ENCODE measurements at places on chromosomes 3 and 15.
A peak's percentile ranks its signal among the peaks of the same experiment; 100 is the strongest.

- DNase-seq = no peak
Measured at GRCh38 chr3:29760226-29760685, 479.4 kb downstream of the RBMS3 start.

GRCh38 chr3:3847994-3848922 lies 49.0 kb downstream of the LRRN1 start:
- no peak for DNase-seq

DNA sequence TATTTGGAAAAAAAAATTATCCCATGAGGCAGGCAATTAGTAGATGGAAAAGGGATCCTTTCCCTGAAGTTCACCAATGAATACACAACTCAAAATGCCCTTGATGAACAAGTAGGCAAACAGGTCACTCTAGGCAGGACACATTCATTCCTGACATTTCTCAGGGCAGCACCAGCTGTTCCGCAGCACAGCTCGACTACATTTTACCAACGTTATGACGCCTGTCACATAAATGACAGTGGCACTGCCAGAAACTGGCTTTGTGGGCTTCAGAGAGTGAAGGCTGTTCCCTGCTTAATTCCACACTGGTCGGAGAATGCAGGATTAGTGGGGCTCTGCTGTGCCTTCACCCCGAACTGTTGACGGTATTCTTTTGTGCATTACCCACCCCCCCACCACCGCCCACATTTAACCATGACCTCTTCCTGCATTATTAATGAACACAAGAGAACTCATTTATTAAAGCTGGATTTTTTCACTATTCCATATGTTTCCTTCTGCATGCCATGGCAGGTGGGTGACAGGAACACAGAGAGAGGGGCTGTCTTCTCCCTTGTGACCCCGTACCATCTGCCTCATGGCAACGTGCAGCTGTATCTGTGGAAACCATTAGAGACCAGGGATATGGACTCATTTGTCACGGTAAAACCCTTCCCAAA lies 197.6 kb downstream of the PDZRN3 start:
- DNase-seq = no peak

DNA sequence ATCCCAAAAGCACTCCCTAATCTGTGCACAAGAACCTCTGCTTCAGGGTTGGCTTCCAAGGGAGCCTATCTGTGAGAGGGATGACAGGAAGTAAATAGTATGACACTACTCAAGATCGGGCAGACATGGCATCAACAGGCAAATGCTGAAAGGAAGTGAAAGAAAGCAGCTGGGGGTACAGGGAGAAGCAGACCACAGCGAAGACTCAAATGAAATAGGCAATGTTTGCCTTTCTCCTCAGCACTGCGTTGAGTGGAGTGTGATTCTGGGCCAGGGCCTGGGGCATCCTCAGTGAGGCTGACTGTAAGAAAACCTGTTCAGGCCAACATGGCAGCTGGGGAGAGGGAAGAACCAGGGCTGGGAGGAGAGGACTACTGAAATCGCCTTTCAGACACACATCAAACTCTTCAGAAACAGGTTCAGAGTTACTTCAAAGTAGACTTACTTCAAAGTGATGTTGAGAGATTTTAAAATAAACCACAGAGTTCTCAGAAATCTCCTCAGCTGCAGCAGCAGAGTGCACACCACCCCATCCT lies 96.6 kb downstream of the SLC9A9 start:
- DNase-seq = peak; percentile 15

DNA sequence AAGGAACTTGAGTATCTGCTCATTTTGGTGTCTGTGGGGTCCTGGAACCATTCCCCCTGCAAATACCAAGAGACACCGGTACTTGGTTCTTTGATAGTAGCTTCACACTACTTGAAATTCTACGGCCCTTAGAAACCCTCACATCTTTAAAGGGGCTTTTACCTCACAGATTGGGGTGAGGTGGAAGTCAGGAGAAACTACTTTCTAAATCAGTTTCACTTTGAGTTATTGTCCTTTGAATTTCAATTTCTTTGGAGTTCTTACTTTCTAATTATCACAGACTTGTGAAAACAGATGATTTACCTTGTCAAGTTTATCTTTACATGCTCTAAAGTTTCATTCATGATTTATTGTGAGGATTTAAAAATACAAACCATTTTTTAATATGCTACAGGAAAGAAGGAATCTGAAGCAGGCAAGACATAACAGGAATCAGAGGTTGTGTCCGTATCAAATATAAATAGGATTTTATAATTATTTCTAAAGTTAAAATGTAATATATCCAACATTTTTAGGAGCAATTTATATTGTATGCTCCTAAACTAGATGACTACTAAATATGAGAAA lies 98.9 kb downstream of the NEDD4 start:
- DNase-seq = no peak

GRCh38 chr3:140399871-140400270 lies 278.0 kb upstream of the TRIM42 start:
- no peak for DNase-seq

DNA sequence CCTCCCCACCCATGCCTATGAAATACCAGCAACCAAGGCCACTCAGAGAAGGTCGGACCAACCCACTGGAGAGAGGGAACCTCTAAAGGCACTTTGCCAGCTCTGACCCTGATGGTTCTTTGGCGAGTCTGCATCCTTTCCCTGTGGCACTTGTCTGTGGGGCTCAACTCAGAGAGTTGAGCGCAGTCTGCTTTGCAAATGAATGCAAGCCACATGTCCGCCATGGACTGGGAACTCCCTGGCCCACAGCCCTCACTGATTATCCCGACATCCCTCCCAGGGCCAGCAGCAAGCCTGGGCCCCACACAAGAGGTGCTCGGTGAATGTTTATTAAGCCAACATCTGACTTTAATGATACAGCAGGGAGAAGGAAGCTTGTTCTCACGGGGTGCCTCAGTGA lies 55.5 kb upstream of the HES1 start:
- DNase-seq = no peak

GRCh38 chr3:73475175-73475574 lies 149.6 kb downstream of the PDZRN3 start:
- no peak for DNase-seq

DNA sequence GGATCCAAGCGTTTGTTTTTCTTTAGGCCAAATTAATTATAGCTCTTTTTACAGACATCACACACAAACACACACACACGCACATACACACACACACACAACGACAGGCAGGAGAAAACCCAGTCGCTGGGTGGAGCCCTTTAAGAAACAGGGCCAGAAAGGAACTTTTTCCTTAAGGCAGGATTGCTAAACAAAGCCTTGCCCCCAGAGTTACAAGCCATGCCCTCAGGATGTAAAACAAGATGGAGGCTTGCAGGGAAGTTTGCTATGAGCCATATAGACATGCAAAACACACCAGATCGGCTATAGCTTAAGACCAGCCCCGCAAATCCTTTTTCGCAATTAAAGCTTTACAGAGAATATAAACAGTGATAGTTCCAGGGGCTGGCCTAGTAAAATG lies 16.3 kb upstream of the IQCF2 start:
- DNase-seq = no peak

DNA sequence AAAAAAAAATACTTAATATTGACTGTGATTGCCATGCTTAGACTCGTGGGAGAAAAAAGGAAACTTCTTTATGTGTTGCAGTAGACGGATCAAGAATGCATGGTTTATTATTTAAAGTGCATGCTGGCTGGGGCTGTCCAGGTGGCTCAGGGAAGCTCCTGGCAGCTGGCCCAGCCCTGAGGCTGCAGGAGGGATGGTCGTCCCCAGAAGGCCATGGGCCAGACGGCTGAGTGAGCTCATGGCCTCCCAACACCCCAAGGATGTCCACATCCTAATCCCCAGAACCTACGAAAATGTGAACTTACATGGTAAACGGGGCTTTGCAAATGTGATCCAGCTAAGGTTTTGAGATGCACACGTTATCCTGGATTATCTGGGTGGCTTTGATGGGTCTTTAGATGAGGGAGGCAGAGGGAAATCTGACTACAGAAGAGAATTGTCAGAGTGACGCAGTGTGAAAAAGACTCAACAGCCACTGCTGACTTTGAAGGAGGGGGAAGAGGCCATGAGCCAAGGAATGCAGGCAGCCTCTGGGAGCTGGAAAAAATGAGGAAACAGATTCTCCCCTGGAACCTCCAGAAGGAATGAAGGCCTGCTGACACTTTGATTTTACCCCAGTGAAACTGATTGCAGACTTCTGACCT lies 29.8 kb downstream of the ADAMTS17 start:
- no peak for DNase-seq

DNA sequence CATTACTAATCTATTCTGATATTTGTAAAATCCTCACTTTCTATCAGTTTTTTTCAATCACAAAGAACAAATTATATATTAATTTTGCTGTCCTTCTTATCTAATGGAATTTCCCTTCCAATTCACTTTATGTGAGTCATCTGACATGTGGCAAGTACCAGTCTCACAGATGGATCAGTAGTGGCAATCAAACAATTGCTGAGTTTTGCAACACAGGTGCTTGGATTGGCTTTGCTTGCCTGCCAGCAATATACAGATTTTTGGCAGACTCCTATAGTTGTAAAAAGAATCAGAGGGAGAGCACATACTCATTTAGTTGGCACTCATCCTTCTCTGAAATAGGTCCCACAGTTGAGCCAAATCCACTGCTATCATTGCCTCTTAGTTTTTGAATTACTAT lies 83.7 kb downstream of the BCHE start:
- DNase-seq = no peak

DNA sequence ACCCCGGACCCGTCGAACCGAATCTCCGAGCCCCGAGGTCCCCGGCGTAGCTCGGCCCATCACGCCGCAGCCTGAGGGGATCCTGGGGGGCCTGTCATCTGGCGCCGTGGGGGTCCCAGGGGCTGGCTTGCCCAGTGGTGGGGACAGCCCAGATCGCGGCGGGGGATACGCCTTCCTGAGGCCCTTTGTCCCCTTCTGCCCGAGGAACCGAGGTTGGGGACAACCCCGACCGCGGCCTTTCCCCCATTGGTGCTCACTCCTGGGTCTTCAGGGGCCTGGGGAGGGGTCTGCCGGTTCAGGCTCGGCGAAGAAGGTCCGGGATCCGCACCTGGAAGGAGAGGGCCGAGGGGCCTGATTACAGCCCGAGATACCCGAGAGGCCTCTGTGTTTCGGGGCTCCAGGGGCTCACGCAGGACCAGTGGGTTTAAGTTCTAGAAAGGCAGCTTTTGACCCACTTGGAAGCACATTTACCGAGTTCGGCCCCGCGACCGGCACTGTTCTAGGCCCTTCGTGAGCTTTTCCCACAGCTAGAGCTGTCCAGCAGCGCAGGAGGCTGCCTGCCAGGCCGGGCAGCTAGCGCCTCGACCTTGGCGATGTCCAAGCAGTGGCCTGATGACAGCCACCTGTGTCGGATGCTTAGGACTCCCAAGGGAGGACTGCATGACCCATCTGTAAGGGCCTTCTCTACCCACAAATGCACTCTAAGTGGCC lies 504 bp downstream of the ABHD2 start:
- peak; percentile 17 for DNase-seq

DNA sequence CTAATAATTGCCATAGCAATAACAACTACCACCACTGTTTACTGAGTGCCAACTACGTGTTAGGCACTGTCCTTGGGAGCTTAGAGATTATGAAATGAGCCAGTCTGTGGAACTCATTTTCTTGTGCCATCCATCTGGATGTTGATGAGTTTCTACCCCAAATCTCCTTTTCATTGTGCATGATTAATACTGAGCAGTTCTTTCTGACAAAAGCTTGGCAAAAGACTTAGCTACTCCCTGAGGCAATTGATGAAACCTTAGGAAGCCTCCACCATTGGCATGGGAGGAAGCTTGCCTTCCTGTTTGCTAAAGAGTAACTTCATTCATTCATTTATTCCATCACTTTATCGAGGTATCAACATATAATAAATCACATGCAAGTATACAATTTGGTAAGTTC lies 39.8 kb downstream of the PRICKLE2 start:
- DNase-seq = no peak

DNA sequence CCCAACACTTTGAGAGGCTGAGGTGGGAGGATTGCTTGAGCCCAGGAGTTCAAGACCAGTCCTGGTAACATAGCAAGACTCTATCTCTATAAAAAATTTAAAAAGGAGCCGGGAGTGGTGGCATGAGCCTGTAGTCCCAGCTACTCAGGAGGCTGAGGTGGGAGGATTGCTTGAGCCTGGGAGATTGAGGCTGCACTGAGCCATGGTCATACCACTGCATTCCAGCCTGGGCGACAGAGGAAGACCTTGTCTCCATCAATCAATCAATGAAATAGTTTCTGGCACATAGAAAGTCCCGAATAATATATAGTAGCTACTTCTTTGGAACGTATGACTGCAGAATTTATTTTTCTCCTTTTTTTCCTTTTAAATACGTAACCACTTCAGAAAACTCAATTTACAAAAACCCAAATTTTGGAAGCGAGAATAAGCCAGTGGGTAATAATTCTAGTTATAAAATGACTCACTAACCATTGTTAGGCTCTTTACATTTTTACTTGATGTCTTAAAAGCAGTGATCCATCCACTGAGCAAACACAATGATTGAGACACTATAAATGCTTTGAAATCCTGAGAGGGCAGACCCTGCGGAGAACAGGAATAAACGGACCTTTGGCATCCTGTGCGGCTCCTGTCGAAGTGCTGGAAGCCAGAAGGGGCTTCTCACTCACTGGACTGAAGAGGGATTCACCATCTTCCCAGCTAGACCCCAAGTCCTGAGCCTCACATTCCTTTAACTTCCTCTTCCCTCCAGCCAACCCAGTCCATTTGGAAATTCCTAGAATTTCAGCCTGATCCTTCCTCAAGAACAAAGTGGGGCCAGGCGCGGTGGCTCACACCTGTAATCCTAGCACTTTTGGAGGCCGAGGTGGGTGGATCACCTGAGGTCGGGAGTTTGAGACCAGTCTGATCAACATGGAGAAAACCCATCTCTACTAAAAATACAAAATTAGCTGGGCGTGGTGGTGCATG lies 68.4 kb upstream of the MFGE8 start:
- no peak for DNase-seq

DNA sequence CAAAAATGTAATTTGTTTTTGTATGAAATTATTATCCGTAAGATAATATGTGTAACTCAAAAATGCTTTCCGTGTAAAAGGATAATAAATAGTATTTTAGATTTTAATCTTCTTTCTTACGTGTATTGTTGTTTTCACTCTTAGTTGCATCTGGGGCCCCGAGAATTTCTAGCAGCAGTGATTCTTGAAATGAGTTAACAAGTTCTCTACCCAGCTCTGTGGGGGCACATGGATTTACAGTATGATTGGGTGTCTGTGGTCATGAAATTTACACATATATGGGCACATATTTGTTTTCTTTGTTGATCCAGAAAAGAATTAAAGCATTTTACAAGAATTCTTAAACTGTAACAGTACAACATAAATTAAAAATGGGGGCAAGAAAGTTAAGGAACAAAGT lies 145.9 kb upstream of the LRRFIP2 start:
- DNase-seq = peak; percentile 23

DNA sequence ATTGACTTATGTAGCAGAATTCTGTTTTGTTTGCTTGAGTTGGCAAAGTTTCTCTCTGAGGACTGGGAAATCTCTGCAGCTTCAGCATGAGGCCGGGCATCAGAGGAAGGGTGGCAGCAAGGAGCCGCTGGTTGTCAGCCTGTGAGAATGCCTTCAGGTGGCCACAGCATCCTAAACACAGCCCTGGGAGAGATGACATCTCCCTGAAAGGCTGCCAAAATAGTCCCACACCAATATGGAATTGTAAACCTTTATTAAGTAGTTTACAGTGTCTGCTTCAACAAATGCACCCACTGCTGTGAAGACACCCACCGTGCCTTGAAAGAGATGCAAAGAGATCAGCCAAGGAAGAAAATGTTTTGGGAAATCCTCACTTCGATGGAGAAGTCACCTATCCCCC lies 609.7 kb upstream of the ARRDC4 start:
- DNase-seq = no peak

Data from activated naive CD4-positive, alpha-beta T cell treated with Interleukin-2 at 50 U/mL for 16 hours (primary cell).